ENCODE measurements at places on chromosomes 13 and 19. TPM values are rescaled to one million over a fixed set of nuclear protein-coding genes. Genes with fewer than 3 reads are reported as not detected.

The BCL3 gene
- total RNA-seq: 4.4 TPM

The ZNF813 gene
- 2.1 TPM for total RNA-seq

The SHISA7 gene
- total RNA-seq: not detected

The ZSCAN4 gene
- total RNA-seq: not detected

DNA sequence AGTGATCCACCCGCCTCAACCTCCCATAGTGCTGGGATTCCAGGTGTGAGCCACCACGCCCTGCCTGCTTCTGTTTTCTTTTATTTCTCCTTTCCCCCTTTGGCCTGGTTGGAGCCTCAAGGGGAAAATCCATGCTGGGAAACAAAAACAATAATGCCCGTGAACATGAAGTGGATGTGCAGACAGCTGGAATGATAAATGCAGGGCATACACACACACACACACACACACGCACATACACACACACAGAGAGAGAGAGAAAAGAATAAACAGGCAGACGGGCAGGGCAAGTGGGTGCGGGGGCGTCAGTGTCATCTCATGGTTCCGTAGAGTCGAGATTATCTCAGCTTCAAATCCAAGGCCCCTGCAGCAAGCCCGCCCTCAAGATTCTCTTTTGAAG lies 4.4 kb upstream of the PLEKHF1 start:
- DNase-seq: no peak

DNA sequence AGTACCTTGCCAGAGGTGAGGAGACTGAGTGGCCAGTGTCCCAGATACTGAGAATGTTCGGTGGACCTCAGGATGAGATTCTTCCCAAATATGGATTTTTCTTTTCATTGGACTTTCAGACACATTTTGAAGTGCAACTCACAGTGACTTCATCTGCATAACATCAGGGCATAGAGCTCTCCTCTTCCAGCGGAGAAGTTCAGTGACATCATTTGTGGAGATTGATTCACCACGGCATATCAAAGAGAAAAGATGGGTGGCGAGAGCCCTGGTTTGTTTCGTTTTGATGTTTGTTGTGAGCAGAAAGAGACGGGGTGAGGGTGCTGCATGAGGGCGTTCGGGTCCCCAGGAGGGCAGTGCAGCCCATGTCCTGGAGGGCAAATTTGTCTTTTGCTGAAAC lies 120.1 kb upstream of the GPR12 start:
- no peak for DNase-seq

- DNase-seq: no peak
Measured at GRCh38 chr19:51697169-51697776, 4.1 kb downstream of the SPACA6 start.

- no peak for DNase-seq
Measured at GRCh38 chr19:6890401-6890913, 3.1 kb downstream of the ADGRE1 start.

- DNase-seq: peak; percentile 55
Measured at GRCh38 chr19:34430738-34431625, 2.8 kb downstream of the UBA2 start.

All from A172 (cell line).